KBM-7 (cell line): ENCODE measurements at places on chromosomes 11 and 22.

GRCh38 chr11:47550288-47551047 lies 2.5 kb downstream of the CELF1 start:
- no peak for DNase-seq

DNA sequence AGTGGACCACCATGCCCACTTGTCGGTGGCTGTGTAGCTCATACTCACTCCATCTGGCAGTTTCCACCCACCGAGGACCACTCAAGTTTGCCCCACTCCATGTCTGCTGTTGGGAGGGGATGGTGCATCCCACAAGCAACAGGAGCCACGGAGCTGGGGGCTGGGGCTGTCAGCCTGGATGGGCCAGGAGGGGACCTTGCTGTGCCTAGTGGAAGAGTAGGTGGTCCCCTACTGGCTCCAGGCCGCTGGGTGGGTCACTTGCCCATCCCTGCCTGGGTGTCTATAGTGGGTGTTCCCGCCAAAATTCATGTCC lies 57.0 kb downstream of the SMIM38 start:
- DNase-seq: no peak

DNA sequence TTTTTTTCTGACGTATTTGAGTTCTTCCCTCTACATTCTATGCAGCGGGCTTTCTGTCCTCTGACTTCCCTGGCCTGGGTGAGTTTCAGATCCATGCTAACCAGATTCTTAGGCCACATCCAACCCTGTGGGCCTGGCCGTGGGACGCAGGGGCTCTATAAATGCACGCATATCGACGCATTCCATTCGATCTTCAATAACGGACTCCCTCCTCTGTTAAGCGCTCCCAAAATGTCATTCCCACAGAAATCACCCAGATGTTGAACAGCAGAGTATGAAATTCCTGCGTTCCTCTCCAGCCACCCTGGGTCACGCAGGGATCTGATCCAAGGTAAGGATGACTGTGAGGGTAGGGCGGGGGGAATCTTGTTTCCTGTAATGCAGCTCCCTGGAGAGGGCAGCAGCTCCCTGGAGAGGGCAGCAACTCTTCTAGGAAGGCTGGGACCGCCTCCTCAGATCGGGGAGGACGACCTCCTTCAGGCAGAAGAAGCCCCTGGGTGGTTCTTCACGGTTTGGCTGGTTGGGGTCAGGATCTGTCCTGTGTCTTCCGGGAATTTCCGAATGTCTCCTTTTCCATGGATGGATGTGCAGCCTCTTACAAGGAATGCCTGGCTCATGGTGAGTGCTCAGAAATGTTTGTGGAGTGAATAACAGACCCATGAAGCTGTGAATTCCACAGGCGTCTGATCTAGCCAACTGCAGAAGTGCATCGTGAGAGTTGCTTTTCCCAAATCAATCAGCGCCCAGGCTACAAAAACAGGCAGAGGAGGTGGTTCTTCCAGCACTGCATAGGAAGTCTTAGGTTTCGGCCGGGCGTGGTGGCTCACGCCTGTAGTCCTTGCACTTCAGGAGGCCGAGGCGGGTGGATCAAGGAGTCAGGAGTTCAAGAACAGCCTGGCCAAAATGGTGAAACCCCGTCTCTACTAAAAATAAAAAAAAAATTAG lies 12.2 kb downstream of the MRGPRD start:
- DNase-seq: no peak

DNA sequence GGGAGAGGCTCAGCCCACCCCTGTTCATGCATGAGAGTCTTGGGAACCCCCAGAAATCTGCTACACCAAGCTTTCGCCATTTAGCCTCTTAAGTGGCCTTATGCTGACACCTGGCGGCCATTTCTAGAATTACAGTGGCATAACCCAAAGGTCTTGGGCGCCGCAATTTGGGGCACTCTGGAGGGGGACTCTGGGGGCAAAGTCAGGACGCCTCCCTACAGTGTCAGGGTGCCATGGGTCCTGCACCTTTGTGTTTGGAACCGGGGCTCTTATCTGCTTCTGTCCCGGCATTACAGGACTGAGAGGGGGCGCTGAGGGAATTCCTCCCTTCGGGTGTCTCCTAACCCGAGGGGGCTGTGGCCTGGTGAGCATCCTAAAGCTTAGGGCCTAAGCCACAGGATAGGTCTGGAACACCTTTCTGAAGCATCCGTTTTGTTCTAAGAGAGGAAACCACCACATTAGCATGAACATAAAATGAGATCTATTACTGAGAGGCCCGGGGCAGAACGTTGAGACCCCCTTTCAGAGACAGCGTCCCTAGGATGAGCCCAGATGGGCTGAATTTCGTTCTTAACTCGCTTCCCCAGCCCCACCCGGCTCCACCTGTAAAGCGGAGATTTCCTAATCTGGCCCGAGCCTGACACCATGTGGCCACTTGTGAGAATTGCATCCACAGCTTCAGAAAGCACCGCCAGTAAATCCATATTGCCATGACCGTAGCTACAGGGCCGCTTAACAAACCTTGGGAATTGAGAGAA lies 9.3 kb downstream of the INS start:
- DNase-seq: peak; percentile 78

DNA sequence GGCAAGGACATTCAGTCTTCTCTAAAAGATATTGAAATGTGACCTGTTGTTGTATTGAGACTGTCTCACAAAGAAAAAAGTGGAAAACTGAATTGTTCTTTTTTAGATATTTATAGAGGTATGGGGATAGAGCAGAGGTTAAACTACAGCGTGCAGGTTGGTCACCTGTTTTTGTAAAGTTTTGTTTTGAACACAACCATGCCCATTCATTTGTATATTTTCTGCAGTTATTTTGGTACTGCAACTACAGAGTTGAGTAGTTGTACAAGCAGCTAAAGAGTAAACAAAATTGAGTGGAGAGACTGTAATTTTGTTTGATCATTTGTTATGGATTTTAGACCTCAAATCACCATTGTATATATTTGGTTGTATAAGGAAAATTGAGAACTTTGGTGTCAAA lies 11.3 kb downstream of the EED start:
- DNase-seq: no peak

DNA sequence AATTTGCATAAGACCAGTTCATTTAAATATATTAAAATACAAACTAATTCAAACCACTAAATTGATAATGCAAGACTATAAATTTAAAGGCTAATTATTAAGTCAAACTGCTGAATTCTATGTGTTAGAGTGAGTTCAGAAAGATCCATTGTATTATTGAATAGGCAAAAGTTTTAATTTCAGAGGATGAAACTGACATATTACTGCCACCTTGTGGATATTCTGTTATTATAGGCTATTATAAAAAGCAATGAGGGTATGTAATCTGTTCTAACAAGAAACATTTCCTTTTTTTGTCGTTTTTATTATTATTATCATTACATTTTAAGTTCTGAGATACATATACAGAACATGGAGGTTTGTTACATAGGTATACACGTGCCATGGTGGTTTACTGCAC lies 20.9 kb upstream of the NAALAD2 start:
- peak; percentile 24 for DNase-seq

- no peak for DNase-seq
Observed at GRCh38 chr11:1218256-1218787, 4.5 kb upstream of the MUC5B start.

GRCh38 chr22:37560608-37561211 lies 430 bp downstream of the CDC42EP1 start:
- no peak for DNase-seq

- no peak for DNase-seq
Observed at GRCh38 chr11:72626414-72626936, 47.7 kb downstream of the PDE2A start.

DNA sequence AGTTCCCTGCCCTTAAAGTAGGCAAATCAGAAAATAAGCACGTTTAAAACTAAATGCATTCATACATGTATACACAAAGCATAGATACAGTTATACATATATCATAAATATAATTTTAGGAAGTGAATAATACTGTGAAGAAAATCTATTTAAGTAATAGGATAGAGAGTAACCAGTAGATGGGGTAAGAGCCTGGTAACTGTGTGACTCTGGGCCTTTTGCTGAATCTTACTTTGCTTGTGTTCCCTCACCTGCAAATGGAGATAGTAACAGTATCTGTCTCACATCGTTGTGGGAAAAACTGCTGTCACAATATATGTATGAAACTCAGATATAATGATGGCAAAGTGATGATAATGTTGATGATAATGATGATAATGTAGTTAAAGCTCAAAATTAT lies 29.9 kb downstream of the MS4A2 start:
- DNase-seq: no peak

DNA sequence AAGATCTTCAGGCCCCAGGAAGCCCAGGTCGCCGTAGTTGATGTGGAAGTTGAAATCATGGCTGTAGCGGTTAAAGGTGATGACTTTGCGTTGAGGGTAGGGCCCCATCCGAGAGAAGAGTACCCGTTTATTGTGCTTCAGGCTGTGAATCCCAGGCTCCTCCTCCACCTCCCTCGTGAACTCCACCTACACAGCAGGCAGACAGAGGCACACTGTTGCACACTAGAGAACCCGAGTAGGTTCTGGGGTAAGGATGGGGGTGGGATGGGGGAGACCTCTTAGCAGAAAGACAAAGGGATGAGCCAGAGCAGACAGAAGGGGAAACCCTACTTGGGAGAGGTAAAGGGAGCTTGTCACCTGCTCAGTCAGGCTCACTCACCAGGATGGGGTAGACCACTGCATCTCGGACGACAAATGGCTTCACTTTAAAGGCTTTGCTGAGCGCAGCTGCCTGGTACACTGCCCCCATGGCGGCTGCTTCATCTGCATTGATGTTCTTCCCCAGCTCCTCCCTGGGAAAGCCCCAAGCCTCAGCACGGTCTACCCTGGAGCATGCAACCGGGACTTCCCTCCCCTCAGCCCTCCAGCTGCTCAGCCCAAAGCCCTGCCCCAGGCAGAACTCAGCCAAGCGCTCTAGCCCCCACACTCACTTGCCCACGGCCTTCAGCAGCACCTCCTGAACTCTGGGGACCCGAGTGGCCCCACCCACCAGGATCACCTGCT lies 5.4 kb downstream of the HYOU1 start:
- DNase-seq: no peak

GRCh38 chr22:32699001-32699582 lies 102.4 kb upstream of the TIMP3 start:
- DNase-seq: no peak

- DNase-seq: no peak
Observed at GRCh38 chr11:82969811-82970210, 68.3 kb downstream of the DDIAS start.

- peak; percentile 24 for DNase-seq
Observed at GRCh38 chr11:42407341-42407740, 904.5 kb upstream of the API5 start.

- DNase-seq: no peak
Observed at GRCh38 chr11:58493676-58494075, 14.2 kb downstream of the OR5B21 start.

DNA sequence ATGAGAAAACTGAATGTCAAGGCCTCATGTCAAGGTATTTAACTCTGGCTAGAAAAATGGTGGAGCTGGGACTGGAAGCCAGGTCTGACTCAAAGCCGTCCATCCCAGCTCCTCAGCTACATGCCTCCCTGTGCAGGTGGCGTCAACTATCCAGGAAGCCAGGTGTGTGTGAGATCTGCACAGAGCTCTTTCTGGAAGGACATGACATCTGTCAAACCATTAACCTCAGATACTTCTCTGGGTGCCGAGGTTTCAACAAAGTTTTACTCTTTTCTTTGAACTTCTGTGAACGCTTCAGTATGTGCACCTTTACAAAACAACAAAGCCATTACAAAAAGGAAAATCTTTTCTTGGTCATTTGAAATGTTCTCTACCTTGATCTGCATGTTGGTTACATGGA lies 7.0 kb upstream of the CASTOR1 start:
- no peak for DNase-seq

DNA sequence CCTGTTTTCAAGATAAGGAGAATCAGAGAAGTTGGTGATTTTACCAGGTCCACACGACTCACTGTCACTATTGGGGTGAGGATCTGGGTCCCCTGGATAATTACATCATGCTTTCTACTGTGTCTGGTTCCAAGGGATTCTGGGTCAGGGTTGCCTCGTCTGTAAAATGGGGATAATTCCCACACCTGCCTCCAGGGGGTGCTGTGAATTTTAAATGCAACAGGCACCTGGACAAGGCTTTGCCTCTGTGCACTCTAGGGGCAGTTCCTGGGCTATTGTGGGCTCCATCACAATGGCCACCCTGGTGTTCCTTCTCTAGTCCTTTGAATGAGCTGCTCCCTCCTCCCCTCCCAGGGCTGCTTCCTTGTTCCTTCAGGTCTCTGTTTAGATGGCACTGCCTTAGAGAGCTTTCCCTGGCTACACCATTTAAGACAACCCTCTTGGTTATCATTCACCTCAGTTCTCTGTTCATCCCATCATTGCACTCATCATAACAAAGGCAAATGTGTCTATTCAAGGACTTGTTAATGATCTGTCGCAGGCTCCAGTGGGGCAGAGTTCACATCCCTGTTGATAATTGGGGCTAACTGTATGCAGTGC lies 178.6 kb downstream of the MIAT start:
- peak; percentile 60 for DNase-seq

DNA sequence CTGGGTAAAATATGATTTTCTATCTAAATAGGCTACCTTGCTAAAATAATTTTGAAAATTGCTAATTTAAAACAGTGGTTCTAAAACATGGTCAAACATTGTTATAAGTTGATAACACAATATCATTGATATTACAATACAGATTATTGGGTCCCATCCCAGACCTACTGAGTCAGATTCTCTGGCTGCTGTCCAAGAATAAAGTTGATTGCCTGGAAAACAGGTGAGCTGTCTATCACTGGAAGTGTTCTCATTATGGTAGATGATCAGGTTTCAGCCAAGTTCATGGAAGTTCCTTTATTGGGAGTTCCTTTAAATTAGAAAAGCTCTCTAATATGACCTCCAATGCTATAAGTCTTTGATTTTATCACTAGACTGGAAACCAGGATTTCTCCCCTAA lies 52.3 kb downstream of the SC5D start:
- DNase-seq: no peak

DNA sequence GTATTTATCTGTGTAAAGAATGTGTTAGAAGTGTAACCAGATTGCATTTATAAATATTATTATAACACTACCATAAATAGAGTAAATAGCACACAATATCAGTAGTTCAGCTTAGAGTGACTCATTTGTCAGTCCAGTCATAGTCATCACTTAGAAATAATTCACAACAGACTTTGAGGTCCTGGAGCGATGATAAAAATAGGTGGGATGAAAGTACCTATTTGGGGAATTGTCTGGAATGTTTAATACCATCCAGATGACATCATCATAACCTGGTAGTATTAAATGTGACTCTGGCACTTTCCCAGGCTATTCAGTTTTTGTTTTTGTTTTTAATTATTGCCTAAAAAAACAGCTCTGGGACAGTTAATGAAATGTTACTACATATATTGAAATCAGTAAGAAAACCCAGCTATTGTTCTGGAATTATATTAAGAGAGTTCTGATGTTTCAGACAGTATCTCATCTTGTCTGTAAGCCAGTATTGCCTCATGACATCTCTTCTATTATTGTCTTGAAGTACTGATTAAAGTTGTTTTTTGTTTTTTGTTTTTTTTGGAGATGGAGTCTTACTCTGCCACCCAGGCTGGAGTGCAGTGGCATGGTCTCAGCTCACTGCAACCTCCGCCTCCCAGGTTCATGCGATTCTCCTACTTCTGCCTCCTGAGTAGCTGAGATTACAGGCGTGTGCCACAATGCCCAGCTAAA lies 74.8 kb downstream of the SIK2 start:
- no peak for DNase-seq

GRCh38 chr11:93074352-93074751 lies 104.9 kb downstream of the MTNR1B start:
- DNase-seq: no peak

GRCh38 chr11:8328848-8329330 lies 65.2 kb upstream of the LMO1 start:
- DNase-seq: peak; percentile 68

- no peak for DNase-seq
Observed at GRCh38 chr22:30340911-30341685, 14.4 kb upstream of the TBC1D10A start.

GRCh38 chr11:17010851-17011420 lies 3.3 kb downstream of the PLEKHA7 start:
- no peak for DNase-seq
